ENCODE measurements at places on chromosomes 12 and 14. TPM values are rescaled to one million over a fixed set of nuclear protein-coding genes. Genes with fewer than 3 reads are reported as not detected.
A peak's percentile ranks its signal among the peaks of the same experiment; 100 is the strongest.

The ART4 gene
- total RNA-seq: 0.05 TPM

The ANO4 gene
- total RNA-seq: not detected

The ACAD10 gene
- 27.9 TPM for total RNA-seq

The ACOT4 gene
- 1.1 TPM for total RNA-seq

DNA sequence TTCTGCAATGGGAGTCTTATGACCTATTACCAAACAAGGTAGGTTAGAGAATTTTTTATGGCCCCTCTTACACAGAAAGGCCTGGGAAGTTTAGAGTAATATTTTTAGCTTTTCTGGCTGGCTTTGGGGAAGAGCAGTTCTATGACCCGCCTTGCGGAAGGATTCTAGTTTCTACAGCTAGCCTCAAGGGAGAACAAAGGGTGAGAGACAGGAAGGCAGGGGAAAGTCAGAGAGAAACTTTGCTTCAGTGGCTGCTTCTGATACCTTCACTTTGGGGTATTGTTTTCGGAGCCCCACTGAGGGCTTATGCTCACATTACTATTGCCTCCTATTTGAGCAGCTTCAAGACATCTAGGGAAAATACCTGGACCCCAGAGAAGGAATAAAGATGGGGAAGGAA is 80.7 kb upstream of the NUDT4 start:
- no peak overlapping the region for H3K4me3 ChIP-seq
- H3K27me3 ChIP-seq: peaks cover 11% of the 10 kb centered on the region
- H3K36me3 ChIP-seq: no peaks in the 10 kb centered on the region
- H3K27ac ChIP-seq: no peak overlapping the region
- H3K4me1 ChIP-seq: no peaks in the 10 kb centered on the region

DNA sequence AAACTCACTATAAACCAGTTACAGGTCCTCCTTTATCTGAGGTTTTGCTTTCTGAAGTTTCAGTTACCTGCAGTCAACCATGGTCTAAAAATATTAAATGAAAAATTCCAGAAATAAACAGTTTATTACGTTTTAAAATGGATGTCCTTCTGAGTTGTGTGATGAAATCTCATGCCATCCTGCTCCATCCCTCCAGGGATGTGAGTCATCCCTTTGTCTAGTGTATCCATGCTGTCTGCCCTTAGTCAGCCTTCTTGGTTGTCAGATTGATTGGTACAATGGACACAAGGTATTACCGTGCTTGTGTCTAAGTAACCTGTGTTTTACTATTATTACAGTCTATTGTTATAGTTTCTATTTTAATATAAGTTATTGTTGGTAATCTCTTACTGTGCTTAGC is 328.3 kb downstream of the APAF1 start:
- no peak overlapping the region for H3K27ac ChIP-seq
- no peaks in the 10 kb centered on the region for H3K27me3 ChIP-seq
- H3K36me3 ChIP-seq: no peaks in the 10 kb centered on the region

DNA sequence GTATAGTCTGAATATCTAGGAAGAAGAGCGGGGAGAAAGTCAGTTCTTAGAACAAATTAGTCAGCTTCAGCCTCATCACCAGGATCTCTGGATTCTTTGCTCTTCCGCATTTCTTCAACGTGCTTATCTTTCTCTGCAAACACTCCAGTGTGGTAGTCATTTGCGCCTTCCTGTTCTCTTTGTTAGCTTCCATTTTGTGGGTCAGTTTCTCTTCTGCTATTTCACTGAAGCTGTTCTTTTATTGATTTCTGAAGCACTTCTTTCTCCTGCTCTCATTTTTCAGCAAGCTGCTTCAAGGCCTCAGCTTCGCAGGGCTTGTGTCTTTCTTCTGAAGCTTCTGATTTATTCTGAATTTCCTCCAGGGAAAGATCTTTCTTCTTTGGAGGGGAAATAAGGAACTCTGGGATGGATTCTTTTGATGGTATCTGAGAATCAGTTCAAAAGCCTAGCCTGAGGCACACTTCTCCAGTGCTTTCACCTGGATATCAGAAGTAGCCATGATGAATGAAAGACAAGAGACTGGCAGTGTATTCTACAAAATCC is 13.5 kb downstream of the AMN1 start:
- H3K27ac ChIP-seq: no peak overlapping the region
- H3K27me3 ChIP-seq: no peaks in the 10 kb centered on the region
- DNase-seq: no peak

- H3K4me3 ChIP-seq: no peak overlapping the region
- H3K27ac ChIP-seq: no peak overlapping the region
- no peak for DNase-seq
- H3K36me3 ChIP-seq: peaks cover 14% of the 10 kb centered on the region
- H3K4me1 ChIP-seq: no peaks in the 10 kb centered on the region
Observed at GRCh38 chr14:102986810-102987579, 64.5 kb downstream of the AMN start.

- no peak for DNase-seq
- no peak overlapping the region for H3K27ac ChIP-seq
- no peaks in the 10 kb centered on the region for H3K27me3 ChIP-seq
- H3K36me3 ChIP-seq: peaks cover 2% of the 10 kb centered on the region
- H3K4me1 ChIP-seq: peaks cover 8% of the 10 kb centered on the region
Observed at GRCh38 chr14:70515811-70516210, 19.0 kb downstream of the ADAM20 start.

GRCh38 chr12:111664961-111665865 is 20.5 kb downstream of the BRAP start:
- H3K27ac ChIP-seq: peak overlapping the region; percentile 87
- H3K4me3 ChIP-seq: no peak overlapping the region
- DNase-seq: no peak
- H3K36me3 ChIP-seq: peaks cover 7% of the 10 kb centered on the region
- no peaks in the 10 kb centered on the region for H3K27me3 ChIP-seq
- peaks cover 10% of the 10 kb centered on the region for H3K4me1 ChIP-seq
